Stimulated activated CD8-positive, alpha-beta memory T cell treated with anti-CD3 and anti-CD28 coated beads, Interleukin-12 subunit alpha, Interleukin-12 subunit beta, amount 100 ng/mL, for 4 hours (primary cell): ENCODE measurements at places on chromosomes 16 and 17.

DNA sequence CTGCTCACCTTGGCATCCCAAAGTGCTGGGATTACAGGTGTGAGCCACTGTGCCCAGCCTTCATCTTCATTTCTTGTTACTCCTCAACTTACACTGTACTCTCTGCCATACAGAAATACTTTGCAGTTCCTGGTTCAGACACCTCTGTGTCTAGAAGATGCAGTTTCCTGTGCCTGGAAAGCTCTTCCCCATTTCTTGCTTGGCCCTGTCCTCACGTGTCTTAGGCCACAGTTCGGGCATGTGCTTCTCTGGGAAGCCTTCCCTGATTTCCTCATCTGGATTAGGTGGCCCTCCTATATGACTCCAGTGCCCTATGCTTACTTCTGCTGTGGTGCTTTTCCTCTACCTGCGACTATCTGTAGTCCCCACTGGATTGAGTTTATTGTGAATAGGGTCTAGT lies 26.5 kb upstream of the CDR2 start:
- DNase-seq, result no peak

DNA sequence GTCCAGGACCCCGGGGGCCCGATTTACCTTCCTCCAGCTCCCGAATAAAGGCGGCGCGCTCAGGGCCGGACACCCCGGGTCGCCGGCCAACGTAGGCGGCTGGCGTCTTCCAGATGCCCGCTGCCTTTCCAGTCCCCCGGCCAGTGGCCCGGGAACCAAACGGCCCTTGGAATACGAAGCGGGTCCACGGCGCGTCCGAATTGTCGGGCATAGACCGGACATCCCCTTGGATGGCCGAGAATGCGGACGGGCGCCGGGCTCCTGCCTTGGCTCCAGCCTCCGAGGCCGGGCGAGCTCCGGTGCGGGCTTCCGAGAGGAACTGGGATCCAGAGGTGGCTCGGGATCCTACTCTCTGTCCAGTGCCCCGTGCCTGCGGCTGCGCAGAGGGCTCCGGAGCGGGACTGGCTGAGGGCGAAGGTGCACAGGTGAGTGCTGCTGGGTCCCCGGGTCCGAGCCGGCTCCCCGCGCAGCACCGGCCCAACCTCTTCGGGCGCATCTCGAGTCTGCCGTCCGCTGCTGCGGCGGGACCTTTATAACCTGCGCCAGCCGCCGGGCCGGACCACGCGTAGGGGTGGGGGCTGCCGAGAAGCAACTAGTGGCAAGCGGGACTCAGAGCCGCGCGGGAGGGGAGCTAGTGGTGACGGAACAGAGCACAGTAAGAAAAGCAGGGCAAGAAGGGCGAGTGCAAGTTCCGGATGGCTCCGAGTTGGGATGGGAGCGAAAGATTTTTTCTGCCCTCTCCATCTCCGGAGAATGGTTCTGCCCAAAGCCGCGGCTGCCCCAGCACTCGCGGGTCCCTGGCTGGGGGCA lies at the start of gene HAP1:
Gene HAP1, minus strand, starts transcription at position 505 of the 810 bp plus-strand sequence. Its CDS starts 9 bp downstream, at position 496.
- DNase-seq, result no peak

DNA sequence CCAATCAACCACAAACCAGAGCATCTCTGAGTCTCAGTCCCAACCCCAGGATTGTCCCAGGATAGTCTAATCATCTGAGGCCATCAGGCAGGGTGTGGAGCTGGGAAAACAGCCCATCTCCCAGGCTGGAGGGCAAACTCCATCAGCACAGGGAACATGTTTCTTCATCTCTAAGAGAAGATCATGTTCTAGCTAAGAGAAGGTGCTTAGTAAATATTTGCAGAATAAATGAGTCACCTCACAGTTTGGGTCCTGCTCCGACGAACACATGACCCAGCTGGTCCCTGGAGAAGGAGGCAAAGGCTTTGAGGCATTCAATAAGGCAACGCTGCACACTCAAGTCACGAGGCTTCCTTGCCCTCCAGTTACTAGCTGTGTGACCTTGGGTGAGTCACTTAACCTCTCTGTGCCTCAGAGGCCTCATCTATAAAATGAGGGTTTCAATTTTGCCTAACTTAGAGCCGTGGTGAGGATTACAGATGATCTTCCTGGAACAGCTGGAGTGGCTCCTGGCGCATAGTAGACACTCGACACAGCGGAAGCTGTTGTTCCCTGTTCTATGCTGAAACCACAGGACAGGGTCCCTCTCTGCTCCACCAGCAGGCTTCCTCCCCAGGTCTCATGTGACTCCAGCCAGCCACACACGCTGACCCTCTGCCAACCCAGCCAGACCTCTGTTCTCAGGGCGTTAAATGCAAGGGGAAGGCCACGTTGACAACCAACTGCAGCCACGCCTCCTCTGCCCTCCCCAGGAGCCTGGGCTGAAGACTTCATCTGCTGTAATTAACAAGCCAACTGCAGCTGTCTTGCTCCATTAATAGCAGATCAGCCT lies 10.3 kb upstream of the RPL38 start:
- DNase-seq, result no peak

DNA sequence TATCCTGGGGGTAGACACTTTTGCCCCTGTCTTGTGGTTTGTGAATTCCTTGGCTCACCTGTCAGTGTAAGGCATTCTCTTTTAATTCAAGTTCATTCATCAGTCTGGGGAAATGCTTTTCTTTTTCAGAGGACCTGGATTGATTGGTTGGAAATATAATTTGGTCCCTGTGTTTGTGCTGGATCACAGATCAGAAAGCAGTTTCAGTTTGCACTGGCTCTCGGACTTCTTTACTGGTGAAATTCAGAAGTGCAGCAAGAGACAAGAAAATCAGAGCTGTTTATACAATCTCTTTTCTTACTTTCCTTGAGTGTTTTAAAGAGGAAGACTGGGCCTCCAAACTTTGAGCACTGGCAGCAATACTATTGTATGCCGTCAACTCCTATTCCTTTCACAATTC lies 161.8 kb upstream of the KCNJ16 start:
- no peak for DNase-seq

GRCh38 chr16:31714903-31715504 lies 158.6 kb upstream of the ZNF267 start:
- DNase-seq, result no peak

DNA sequence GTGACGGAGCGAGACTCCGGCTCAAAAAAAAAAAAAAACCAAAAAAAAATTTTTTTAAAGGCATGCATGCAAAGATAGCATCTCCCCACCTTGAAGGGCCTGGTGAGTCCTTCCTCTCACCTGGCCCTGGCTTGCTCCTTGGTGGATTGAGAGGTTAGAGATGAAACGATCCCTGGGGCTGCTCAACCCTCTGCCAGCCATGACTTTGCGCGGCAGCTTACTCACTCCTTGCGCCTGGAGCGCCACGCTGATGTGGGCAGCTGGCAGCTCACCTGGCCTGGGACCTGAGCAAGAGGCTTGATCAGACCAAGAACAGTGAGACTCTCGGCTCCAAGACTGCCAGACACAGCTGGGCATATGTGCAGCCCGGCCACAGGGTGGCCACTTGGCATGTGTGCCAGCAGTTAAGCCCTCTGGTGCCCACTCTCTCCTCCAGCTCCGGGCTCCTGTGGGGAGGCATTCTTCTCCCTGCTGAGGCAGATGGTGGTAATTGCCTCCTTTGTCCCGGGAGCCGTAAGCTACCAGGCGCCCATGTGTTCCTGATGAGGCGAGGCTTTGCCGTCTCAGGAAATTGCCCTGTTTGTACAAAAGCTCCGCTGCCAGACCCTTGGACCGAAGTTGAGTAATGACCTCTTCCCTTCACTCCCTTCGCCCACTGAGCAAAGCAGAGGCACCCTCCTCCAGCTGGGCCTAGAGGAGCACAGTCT lies 5.1 kb upstream of the EVPL start:
- DNase-seq, result no peak

GRCh38 chr17:29051194-29051593 lies 8.3 kb downstream of the PIPOX start:
- DNase-seq, result no peak
